Calu3 (cell line): ENCODE measurements at places on chromosomes 16 and 17.

DNA sequence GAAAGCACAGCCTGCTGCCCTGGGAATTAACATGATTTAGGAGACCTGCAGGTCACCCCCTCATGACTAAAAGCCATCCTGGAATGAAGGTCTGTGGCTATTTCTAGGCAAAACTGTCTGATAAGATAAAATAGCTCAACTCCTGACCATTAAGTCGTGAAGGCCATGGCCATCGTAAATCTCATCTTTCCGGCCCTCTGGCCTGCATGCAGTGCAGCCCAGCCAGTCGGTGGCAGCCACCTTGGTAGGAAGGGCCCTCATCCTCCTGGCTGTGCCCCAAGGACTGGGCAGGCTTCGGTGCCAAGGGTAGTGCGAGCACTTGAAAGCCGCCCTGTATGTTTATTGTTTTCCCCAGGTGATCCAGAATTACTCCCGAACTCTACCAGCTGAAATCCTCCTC lies 18.2 kb upstream of the MEOX1 start:
- DNase-seq: no peak

GRCh38 chr16:81639931-81640680 lies 139.0 kb upstream of the PLCG2 start:
- no peak for DNase-seq

DNA sequence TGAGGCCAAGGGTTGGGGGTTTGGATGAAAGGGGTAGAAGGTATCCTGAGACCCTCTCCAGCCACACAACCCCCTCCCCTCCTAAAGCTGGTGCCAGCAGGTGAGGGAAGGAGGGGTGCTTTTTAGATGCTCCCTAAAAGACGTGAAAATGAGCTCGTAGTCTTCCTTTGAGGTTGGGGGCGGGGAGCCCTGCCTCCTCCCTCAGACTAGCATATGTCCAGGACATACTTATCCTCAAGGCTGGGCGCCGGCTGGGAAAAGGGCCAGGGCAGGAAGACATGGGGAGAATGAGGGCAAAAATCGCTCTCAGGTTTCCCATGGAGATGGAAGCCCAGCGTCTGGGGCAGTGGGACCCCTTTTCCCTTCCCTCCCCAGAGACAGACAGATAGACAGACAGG lies 26.7 kb downstream of the SRCIN1 start:
- DNase-seq: no peak

- no peak for DNase-seq
Measured at GRCh38 chr17:34169496-34169895, 85.6 kb upstream of the CCL2 start.
